ENCODE measurements at places on chromosomes 11 and 22. TPM values are rescaled to one million over a fixed set of nuclear protein-coding genes. Genes with fewer than 3 reads are reported as not detected.

DNA sequence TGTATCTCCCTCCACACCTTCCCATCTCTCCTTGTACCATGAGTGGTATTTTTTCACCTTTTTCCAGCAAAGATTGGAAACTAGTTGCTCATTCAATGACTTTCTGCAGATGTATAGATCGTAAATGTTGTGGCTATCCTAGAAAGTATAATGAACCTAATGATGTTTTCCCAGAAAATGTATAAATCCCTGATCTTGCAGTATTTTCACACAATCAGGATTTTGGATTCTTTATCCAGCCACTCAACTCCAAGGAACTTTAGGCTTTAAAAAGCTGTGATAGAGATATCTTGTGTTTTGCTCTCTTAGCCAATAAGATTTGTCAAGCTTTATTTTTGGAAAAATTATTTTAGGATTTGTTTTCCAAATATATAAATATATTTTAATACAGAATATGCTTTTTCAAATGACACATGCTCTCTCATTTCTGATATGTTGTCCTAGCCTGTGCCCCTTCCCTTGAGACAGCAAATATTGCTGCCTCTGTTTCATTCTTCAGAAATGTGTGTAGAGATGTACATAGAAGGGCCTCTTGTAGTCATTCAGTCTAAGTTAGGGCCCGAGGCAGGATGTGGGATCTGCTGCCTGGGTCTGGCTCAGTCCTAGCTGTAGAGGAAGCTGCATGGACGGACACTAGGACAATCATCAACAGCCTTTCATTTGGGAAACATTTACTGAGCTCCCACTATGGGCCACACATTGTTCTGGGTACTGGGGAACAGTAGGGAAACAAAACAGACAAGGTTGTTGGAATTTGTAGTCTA, 62.4 kb downstream of the NAV2 start:
- no peak overlapping the region for H3K4me3 ChIP-seq
- peaks cover 2% of the 10 kb centered on the region for H3K4me1 ChIP-seq
- H3K27ac ChIP-seq = no peak overlapping the region
- H3K36me3 ChIP-seq = no peaks in the 10 kb centered on the region
- DNase-seq = peak; percentile 7
- peaks cover 4% of the 10 kb centered on the region for H3K27me3 ChIP-seq

DNA sequence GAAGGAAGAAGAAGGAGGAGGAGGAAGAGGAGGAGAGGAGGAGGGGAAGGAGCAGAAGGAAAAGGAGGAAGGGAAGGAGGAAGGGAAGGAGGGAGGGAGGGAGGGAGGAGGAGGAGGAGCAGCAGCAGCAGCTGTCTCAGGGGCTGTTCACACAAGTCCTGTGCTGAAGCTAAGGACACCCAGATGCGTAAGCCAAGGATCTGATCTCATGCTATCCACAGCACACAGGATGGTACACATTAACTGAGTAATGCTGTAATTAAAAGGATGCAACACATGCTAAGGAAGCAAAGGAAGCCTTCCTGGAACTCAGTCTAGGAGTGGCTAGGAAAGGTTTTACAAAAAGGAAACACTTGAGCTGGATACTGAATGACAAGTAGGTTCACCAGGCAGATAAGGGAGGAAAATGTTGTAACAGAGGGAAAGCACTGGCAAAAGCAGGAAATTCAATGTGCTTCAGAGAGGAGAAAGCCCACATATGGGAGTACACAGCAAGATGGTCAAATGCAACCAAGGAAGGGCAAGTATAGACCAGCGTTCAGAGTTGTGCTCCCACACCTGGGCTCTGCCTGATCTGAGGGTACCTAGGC, 32.0 kb downstream of the TRIM66 start:
- no peak overlapping the region for H3K4me3 ChIP-seq
- peaks cover 12% of the 10 kb centered on the region for H3K4me1 ChIP-seq
- peak; percentile 44 for DNase-seq
- H3K27me3 ChIP-seq = no peaks in the 10 kb centered on the region
- H3K27ac ChIP-seq = no peak overlapping the region

GRCh38 chr11:128342511-128343134, 244.7 kb downstream of the ETS1 start:
- H3K4me1 ChIP-seq = peaks cover 9% of the 10 kb centered on the region
- no peaks in the 10 kb centered on the region for H3K36me3 ChIP-seq
- DNase-seq = peak; percentile 86
- H3K4me3 ChIP-seq = no peak overlapping the region
- peak overlapping the region; percentile 26 for H3K27ac ChIP-seq

DNA sequence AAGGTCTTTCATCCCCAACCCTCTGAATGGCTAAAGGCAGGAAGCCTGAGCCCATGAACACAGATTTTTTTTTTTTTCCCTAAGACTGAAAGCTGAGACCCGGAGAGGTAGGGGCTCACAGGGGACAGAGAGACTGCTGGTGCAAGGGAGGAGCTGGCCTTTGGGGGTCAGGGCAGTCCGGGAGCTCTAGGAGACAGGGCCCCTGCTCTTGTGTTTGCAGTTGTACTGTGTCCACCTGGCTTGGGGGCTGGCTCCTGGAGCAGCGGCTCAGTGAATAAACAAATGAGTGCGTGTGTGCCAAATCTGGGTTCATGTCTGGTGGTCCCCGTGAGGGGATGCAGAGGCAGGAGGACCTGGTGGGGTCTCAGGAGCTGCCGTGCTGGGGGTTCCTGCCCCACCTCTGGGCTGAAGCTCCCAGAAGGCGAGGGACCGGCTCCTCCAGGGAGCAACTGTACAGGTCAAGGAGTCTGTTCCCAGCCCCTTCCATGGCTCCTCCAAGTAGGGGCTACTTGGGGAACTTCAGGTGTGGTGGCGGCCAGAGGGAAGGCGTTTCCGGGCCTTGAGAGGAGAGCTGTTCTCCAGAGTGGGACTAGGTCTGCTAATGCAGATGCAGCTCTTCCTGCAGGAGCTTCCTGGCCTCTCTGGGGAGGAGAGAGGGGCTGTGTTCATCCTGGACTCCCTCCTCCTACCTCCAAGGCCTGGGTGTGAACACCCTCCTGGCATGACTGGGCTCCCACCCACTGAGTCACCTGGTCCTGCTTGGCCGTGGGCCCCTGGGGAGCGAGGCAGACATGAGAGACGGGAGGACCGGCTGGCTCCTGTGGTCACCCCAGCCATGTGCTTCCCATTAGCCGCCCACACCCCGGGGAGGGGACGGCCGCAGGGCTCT, 57.6 kb downstream of the FBXO7 start:
- H3K4me3 ChIP-seq = no peak overlapping the region
- H3K27ac ChIP-seq = peak overlapping the region; percentile 33
- H3K27me3 ChIP-seq = no peaks in the 10 kb centered on the region
- no peaks in the 10 kb centered on the region for H3K36me3 ChIP-seq

DNA sequence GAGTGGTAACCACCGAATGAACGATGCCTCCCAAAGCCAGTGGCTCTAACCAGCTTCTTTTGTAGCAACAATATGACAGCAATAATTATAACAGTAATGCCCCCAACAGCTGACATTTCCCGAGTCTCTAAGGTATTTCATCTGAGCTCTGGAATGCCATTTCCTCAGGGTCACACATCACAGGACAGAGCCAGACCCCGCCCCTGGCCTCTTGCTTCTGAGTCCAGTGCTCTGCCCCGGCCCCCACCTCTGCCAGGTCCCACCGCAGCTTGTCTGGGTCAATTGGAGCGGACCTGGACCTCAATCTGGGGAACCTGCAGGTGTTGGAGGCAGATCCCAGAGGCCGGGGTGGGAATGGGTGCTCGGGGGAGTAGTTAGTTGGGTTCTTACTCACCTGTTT, 63.8 kb downstream of the IGLL1 start:
- DNase-seq = no peak
- H3K27ac ChIP-seq = no peak overlapping the region
- peaks cover 8% of the 10 kb centered on the region for H3K4me1 ChIP-seq

- no peak for DNase-seq
- no peak overlapping the region for H3K27ac ChIP-seq
- H3K36me3 ChIP-seq = no peaks in the 10 kb centered on the region
Measured at GRCh38 chr11:125743681-125744080, 2.4 kb upstream of the PATE1 start.

DNA sequence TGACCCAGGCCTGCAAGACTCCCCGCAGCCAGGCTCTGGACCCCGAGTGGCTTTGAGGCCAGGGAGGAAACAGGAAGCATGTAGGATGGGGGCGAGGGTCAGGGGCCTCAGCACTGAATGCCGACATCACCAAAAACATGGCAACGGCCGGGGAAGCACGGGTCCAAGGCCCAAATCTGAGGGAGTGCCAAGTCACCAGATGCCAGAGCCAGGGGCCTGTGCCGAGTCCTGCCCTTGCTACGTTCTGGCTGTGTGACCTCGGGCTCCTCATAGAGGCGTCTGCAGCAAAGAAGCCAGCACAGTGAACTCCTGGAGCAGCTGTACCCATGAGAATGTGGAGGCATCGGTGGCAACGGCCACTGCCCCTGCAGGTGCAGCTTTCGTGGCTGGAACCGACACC, 420.7 kb downstream of the CTTN start:
- peaks cover 4% of the 10 kb centered on the region for H3K36me3 ChIP-seq
- DNase-seq = no peak
- no peaks in the 10 kb centered on the region for H3K4me1 ChIP-seq
- peaks cover 2% of the 10 kb centered on the region for H3K27me3 ChIP-seq

- DNase-seq = no peak
- H3K4me3 ChIP-seq = no peak overlapping the region
- no peaks in the 10 kb centered on the region for H3K4me1 ChIP-seq
- no peaks in the 10 kb centered on the region for H3K27me3 ChIP-seq
- no peaks in the 10 kb centered on the region for H3K36me3 ChIP-seq
Measured at GRCh38 chr11:35042224-35042623, 96.7 kb upstream of the CD44 start.

- H3K4me1 ChIP-seq = no peaks in the 10 kb centered on the region
- peaks cover 36% of the 10 kb centered on the region for H3K27me3 ChIP-seq
- H3K36me3 ChIP-seq = no peaks in the 10 kb centered on the region
- DNase-seq = peak; percentile 2
Measured at GRCh38 chr22:27445881-27446280, 355.7 kb downstream of the MN1 start.

DNA sequence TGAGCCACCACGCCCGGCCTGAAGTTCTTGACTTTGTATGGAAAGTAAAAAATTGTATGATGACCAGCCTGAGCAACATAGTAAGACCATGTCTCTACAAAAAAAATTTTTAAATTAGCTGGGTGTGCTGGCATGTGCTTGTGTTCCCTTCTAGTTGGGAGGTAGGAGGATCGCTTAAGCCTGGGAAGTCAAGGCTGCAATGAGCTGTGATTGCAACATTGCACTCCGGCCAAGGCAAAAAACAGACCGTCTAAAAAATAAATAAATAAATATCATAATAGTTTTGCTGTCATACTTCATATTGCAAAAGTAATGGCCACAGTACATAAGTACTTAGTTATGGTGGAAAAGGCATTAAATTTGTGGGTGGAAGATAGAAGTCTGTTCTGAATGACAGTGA, 3.4 kb downstream of the AGBL2 start:
- DNase-seq = no peak
- peaks cover 3% of the 10 kb centered on the region for H3K36me3 ChIP-seq
- no peaks in the 10 kb centered on the region for H3K4me1 ChIP-seq
- no peaks in the 10 kb centered on the region for H3K27me3 ChIP-seq

Gene DTX4
- total RNA-seq = 2.5 TPM

Gene MAPK8IP2
- under 0.01 TPM for total RNA-seq

Gene LMO1
- not detected for total RNA-seq

Gene CXCR5
- total RNA-seq = not detected

Gene MS4A10
- not detected for total RNA-seq

Gene CCDC89
- total RNA-seq = 9.4 TPM

Gene RFPL1
- not detected for total RNA-seq

Gene POTEH
- not detected for total RNA-seq
